Activated CD8-positive, alpha-beta memory T cell treated with anti-CD3 and anti-CD28 coated beads, Interleukin-2, amount 10 ng/mL, durations not matched to agents 7 days and 5 days (primary cell): ENCODE measurements at places on chromosomes 6 and 20. TPM values are rescaled to one million over a fixed set of nuclear protein-coding genes. Genes with fewer than 3 reads are reported as not detected.

DNA sequence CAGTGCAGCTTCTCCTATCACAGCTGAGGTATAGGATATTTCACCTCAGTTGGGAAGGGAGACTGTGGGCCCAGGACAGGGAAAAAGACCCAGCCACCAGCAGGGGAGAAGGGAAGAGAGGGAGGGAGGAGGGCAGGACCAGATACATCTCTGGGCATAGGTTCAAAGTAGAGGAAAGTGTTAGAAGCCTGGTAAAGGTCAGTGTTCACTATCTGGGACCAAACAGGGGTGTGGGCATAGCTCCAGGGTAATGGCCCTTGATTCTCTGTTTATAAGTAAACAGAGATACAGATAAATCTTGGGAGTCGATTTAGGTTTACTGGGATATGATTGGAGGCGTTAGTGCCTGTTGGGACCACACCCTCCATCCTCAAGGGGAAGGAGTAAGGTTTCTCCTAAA, 266.2 kb downstream of the LRFN2 start:
- no peak for DNase-seq
- peaks cover 28% of the 10 kb centered on the region for H3K27me3 ChIP-seq
- no peak overlapping the region for H3K27ac ChIP-seq
- no peaks in the 10 kb centered on the region for H3K36me3 ChIP-seq

DNA sequence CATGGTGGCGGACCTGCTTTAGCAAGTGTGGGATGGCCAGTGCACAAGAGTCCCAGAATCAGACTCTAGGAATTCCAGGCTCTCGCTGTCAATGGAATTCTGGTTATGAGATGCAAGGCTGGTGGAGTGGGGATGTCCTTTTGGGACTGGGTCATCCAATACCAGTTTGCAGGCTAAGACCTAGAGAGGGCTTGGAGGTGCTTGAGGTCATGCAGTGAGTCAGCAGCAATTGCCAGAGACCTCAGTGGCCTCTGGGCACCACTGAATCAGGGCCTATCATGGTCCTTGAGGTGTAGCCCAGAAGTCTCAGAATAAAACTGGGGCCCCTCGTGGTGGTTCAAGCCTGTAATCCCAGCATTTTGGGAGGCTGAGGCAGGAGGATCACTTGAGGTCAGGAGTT, 1.4 kb upstream of the SCRT2 start:
- peaks cover 4% of the 10 kb centered on the region for H3K4me1 ChIP-seq
- H3K36me3 ChIP-seq: peaks cover 2% of the 10 kb centered on the region
- H3K4me3 ChIP-seq: no peak overlapping the region
- no peak for DNase-seq
- H3K27me3 ChIP-seq: peaks cover 60% of the 10 kb centered on the region

GRCh38 chr6:144613859-144614258, 328.7 kb downstream of the UTRN start:
- H3K27me3 ChIP-seq: no peaks in the 10 kb centered on the region
- H3K4me1 ChIP-seq: peaks cover 20% of the 10 kb centered on the region
- H3K36me3 ChIP-seq: peaks cover 9% of the 10 kb centered on the region

DNA sequence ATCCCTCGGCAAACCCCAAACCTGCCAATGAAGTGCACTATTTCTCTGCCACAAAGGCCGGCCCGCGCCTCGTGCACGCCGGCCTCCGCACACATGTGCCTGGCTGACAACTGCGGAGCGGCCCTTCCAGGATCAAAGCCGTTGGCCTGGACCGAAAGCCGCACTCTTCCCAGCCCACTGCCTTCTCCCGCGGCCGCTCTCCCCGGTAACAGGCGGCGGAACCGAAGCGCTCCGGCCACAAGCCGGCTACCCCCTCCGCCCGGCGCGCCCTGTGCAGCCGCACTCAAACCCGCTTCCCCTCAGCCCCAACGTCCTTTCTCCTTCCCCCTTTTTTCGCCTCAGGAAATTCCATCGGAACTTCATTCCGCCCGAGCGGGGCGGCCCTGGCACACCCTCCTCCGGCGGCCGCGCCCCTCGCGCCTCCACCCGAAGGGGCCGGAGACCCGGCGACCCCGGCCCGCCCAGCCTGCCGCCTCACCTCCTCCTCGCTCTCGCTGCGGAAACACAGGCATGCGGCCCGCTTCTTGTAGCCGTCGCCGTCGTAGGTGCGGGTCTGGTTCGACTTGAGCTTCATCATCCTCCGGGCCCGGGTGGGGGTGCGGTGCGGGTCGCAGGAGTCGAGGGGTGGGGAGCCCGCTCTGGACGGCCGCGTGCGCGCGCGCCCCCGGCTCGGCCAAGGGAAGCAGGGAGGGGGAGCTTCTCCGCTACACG, 528 bp downstream of the NUDT3 start:
- H3K27ac ChIP-seq: peak overlapping the region; percentile 82
- no peaks in the 10 kb centered on the region for H3K27me3 ChIP-seq
- peak; percentile 68 for DNase-seq
- peaks cover 11% of the 10 kb centered on the region for H3K4me1 ChIP-seq

GRCh38 chr20:25030649-25031207, 27.2 kb downstream of the ACSS1 start:
- H3K27ac ChIP-seq: no peak overlapping the region
- H3K4me3 ChIP-seq: no peak overlapping the region
- H3K36me3 ChIP-seq: peaks cover 12% of the 10 kb centered on the region
- DNase-seq: no peak

GRCh38 chr6:157527471-157527907, 146.5 kb downstream of the ZDHHC14 start:
- no peak overlapping the region for H3K4me3 ChIP-seq
- peak; percentile 83 for DNase-seq
- H3K27me3 ChIP-seq: peaks cover 3% of the 10 kb centered on the region
- H3K4me1 ChIP-seq: peaks cover 41% of the 10 kb centered on the region
- peak overlapping the region; percentile 79 for H3K27ac ChIP-seq

BTN2A1 gene
- 25.1 TPM for total RNA-seq

- peak overlapping the region; percentile 41 for H3K27ac ChIP-seq
- no peak for DNase-seq
- H3K27me3 ChIP-seq: no peaks in the 10 kb centered on the region
- H3K4me3 ChIP-seq: no peak overlapping the region
- peaks cover 39% of the 10 kb centered on the region for H3K4me1 ChIP-seq
- peaks cover 6% of the 10 kb centered on the region for H3K36me3 ChIP-seq
Measured at GRCh38 chr6:13761361-13762036, 49.9 kb upstream of the RANBP9 start.

VGLL2 gene
- total RNA-seq: not detected

DNA sequence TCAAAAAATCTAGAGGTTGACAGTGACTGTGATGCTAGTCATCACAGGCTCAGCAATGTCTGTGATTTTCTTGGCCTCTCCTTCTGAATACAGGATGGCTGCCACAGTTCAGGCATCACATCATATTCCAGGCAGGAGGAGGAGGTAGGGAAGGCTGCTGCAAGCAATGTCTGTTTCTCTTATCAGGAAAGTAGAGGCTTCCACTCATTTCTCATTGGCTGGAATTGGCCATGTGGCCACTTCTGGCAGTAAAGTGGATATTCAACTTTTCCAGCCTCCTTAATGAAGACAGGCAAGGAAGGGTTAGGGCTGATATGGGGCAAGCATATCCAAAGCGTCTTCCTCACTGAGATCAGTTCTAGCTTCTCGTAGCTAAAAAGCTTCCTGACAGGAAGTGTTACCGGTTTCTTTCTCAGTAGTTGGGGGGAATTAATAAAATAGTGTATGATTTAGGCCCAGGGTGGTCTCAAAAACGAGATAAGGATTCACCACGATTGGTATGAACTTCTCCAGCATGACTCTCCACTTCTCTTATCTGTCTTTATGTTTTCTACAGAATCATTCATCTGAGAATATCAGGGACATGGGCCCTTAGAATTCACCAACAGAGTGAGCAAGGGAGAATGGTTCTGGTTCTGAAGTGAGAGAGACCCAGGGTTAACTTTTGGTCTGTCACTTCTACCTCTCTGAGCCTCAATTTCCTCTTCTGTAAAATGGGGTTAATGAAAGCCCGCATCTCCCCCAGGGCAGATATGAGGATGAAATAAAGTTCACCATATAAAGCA, 32.7 kb upstream of the PSMF1 start:
- no peak overlapping the region for H3K4me3 ChIP-seq
- peaks cover 15% of the 10 kb centered on the region for H3K36me3 ChIP-seq
- no peak overlapping the region for H3K27ac ChIP-seq
- H3K4me1 ChIP-seq: peaks cover 24% of the 10 kb centered on the region
- H3K27me3 ChIP-seq: no peaks in the 10 kb centered on the region

GRM1 gene
- not detected for total RNA-seq

GRCh38 chr6:79028641-79029314, 49.3 kb downstream of the PHIP start:
- no peak for DNase-seq
- peaks cover 34% of the 10 kb centered on the region for H3K36me3 ChIP-seq
- no peak overlapping the region for H3K27ac ChIP-seq
- peaks cover 14% of the 10 kb centered on the region for H3K4me1 ChIP-seq
- H3K4me3 ChIP-seq: no peak overlapping the region

DNA sequence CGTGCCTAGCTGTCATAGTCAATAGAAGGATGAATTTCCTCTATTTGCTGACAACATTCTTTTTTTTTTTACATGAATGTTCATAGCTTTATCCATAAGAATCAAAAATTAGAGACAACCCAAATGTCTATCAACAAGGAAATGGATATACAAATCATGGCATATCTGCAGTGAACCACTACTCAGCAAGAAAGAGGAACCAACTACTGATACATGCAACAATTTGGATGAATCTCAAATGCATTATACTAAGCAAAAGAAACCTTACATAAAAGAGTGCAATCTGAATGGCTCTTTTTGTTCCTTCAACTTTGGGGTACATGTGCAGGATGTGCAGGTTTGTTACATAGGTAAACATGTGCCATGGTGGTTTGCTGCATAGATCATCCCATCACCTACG, 17.7 kb upstream of the MCM9 start:
- no peak overlapping the region for H3K27ac ChIP-seq
- H3K36me3 ChIP-seq: no peaks in the 10 kb centered on the region
- no peak for DNase-seq
- H3K4me1 ChIP-seq: no peaks in the 10 kb centered on the region
- no peak overlapping the region for H3K4me3 ChIP-seq

LINC00237 gene
- total RNA-seq: 0.35 TPM

- no peak overlapping the region for H3K27ac ChIP-seq
- H3K4me3 ChIP-seq: no peak overlapping the region
- peaks cover 30% of the 10 kb centered on the region for H3K27me3 ChIP-seq
- no peak for DNase-seq
- peaks cover 8% of the 10 kb centered on the region for H3K4me1 ChIP-seq
Measured at GRCh38 chr6:13175759-13176158, 152.6 kb downstream of the TBC1D7 start.

DNA sequence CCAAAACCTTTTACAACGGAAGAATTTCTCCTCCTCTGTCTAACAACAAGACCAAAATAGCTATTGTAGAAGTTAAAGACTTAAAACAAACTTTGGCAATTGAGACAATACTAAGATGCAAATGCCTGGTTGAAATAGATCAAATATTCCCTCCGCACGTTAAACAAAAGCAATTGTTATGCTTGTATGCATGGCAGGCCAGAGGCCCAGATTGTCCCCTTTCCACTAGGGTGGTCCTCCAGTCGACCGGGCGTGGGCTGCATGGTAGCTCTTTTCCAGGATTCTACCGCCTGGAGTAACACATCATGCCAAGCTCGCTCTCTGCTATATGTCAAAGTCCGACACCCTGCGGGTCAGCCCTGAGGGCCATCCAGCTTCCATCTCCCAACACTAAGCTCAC, 234.7 kb downstream of the RNGTT start:
- no peak overlapping the region for H3K27ac ChIP-seq
- H3K27me3 ChIP-seq: no peaks in the 10 kb centered on the region
- DNase-seq: no peak
- peaks cover 15% of the 10 kb centered on the region for H3K36me3 ChIP-seq

DNA sequence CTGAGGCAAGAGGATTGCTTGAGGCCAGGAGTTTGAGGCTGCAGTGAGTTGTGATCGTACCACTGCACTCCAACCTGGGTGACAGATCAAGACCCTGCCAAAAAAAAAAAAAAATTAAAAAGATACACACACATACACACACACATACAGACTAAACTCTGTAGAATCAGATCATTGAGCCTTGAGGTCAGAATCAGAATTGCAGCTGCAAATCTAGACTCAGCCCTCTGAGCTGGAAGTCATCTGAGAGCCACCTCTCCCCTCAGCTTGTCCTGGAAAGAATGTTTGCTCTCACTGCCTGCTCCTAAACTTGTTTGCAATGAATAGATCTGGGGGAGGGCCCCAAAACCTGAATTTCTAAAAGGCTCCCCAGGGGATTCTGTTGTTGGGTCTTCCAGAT, 41.4 kb upstream of the ANGPT4 start:
- no peak for DNase-seq
- no peak overlapping the region for H3K4me3 ChIP-seq
- H3K4me1 ChIP-seq: peaks cover 2% of the 10 kb centered on the region
- no peak overlapping the region for H3K27ac ChIP-seq
- no peaks in the 10 kb centered on the region for H3K36me3 ChIP-seq

AKAP7 gene
- total RNA-seq: 7.3 TPM

GRCh38 chr6:34115403-34115795, 30.5 kb downstream of the GRM4 start:
- peaks cover 29% of the 10 kb centered on the region for H3K27me3 ChIP-seq
- H3K36me3 ChIP-seq: no peaks in the 10 kb centered on the region
- H3K27ac ChIP-seq: no peak overlapping the region
- H3K4me1 ChIP-seq: peaks cover 1% of the 10 kb centered on the region
- DNase-seq: no peak

NMBR gene
- not detected for total RNA-seq

SOD2 gene
- 50.2 TPM for total RNA-seq

TRIM10 gene
- not detected for total RNA-seq

DDRGK1 gene
- 63.7 TPM for total RNA-seq

GRCh38 chr6:22110061-22110460, 186.8 kb downstream of the PRL start:
- no peak overlapping the region for H3K4me3 ChIP-seq
- no peaks in the 10 kb centered on the region for H3K27me3 ChIP-seq
- no peak overlapping the region for H3K27ac ChIP-seq
- H3K36me3 ChIP-seq: no peaks in the 10 kb centered on the region

ASIP gene
- not detected for total RNA-seq

TGM2 gene
- total RNA-seq: 0.35 TPM

- peak overlapping the region; percentile 74 for H3K27ac ChIP-seq
- H3K4me1 ChIP-seq: peaks cover 62% of the 10 kb centered on the region
- DNase-seq: no peak
- no peak overlapping the region for H3K4me3 ChIP-seq
- peaks cover 22% of the 10 kb centered on the region for H3K36me3 ChIP-seq
Measured at GRCh38 chr20:31663838-31664695, 26.4 kb downstream of the COX4I2 start.

TPD52L2 gene
- total RNA-seq: 33.5 TPM

GRCh38 chr6:129947797-129948196, 70.6 kb upstream of the L3MBTL3 start:
- H3K27me3 ChIP-seq: peaks cover 21% of the 10 kb centered on the region
- DNase-seq: no peak
- no peak overlapping the region for H3K27ac ChIP-seq
- H3K4me1 ChIP-seq: no peaks in the 10 kb centered on the region

- no peaks in the 10 kb centered on the region for H3K4me1 ChIP-seq
- H3K27ac ChIP-seq: no peak overlapping the region
- H3K36me3 ChIP-seq: no peaks in the 10 kb centered on the region
- no peak for DNase-seq
- no peaks in the 10 kb centered on the region for H3K27me3 ChIP-seq
Measured at GRCh38 chr20:6744805-6745204, 22.7 kb upstream of the BMP2 start.

LZTS3 gene
- 0.41 TPM for total RNA-seq
